Stimulated activated CD4-positive, alpha-beta T cell treated with anti-CD3 and anti-CD28 coated beads, Interleukin-1b, Interleukin-23, amount 100 ng/mL, for 1 hour (primary cell): ENCODE measurements at places on chromosomes 2 and 18.

- no peak for DNase-seq
These were observed 1.2 kb upstream of the HES6 start for GRCh38 chr2:238240757-238241711.

- no peak for DNase-seq
These were observed 26.1 kb upstream of the IMP4 start for GRCh38 chr2:130316596-130316995.

- no peak for DNase-seq
These were observed 103.0 kb downstream of the ZAP70 start for GRCh38 chr2:97816411-97816810.

GRCh38 chr2:69436596-69436937 lies 668 bp downstream of the NFU1 start:
- DNase-seq = no peak

GRCh38 chr2:216362730-216363129 lies 9.6 kb downstream of the MARCHF4 start:
- DNase-seq = no peak

- no peak for DNase-seq
These were observed 43.8 kb downstream of the LTBP1 start for GRCh38 chr2:32990556-32990955.

- no peak for DNase-seq
These were observed 29.0 kb upstream of the CATIP start for GRCh38 chr2:218327451-218328210.

DNA sequence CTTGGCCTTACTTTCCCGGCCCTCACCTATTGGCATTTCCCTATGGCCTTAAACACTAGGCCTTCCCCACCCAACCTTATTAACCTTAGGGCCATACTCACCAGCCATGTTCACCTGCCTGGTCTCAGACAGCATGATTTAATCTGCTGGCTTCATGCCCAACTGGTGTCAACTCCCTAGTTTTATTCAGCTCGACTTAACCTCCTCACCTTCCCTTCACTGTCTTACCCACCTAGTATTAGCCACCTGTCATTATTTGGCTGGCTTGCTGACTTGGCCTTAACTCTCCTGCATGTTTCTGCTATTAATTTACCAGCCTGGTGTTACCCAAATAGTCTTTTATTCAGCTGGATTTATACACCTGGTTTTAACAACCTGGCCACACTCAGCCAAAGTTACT lies 136.0 kb upstream of the ZSWIM2 start:
- DNase-seq = no peak

DNA sequence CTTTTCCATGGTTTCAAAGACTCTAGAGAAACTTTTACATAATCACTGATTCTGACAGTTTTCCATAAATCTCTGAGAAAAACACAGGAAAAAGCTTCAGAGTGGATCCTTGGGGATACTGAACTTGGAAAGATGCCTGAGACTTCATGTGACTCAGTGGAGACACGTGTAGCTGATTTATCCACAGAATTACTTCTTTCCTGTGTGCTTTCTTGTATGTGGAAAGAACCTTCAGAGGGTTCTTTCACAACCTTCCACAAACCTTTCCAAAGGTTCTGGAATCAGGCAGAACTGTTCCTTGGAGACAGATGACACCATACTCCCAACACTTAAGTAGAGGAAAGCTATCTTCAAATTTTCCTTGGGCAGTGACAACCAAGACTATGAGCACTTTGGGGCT lies 207.2 kb downstream of the RND3 start:
- DNase-seq = no peak
